OCI-M1 (cell line): ENCODE measurements at places on chromosomes 4 and X.

GRCh38 chr4:53307819-53308780, 57.8 kb downstream of the SCFD2 start:
- DNase-seq = peak; percentile 19

GRCh38 chr4:184300816-184301215, 83.1 kb upstream of the ENPP6 start:
- no peak for DNase-seq

DNA sequence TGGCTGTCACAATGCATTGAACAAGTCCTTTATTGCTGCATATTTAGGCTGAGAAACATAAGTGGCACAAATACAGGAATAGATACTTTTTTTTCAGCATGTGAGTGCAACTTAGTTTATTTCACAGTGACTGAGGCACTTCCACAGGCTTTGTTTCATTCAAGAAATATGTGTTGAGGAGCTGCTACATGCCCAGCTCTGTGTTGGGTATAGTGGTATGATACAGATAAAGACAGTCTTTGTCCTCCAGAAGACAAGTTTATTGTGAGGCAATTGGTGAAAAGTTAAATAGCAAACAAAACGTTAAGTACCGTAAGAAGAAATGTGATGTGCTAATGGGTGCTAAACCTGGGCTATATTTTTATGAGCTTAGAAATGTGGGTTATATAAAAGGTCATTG, 186.4 kb downstream of the SPRY1 start:
- no peak for DNase-seq

GRCh38 chr4:74534121-74534520, 89.2 kb downstream of the AREG start:
- DNase-seq = no peak

GRCh38 chr4:128298852-128299251, 11.2 kb upstream of the PGRMC2 start:
- no peak for DNase-seq

DNA sequence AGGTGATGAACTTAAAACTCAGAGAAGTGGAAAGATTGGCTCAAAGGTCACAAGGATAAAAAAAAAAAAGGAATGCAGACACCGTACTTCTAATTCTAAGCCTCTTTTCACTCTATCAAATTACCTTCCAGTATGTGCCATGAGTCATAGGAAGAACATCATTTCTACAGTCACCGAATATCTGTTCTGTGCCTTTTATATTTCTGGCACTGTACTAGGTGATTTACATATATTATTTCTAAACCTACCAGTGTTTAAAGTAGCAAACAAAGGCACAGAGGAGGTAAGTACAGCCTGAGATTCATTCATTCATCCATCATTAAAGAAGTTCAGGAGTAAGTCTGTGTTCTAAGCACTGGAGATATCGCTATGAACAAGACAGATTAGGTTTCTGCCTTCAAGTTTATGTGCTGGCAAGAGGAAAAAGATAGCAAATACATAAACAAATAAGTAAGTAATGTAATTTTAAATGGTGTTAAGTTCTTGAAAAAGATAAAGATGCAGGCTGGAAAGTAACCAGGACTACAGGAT, 65.3 kb downstream of the PALLD start:
- DNase-seq = no peak

DNA sequence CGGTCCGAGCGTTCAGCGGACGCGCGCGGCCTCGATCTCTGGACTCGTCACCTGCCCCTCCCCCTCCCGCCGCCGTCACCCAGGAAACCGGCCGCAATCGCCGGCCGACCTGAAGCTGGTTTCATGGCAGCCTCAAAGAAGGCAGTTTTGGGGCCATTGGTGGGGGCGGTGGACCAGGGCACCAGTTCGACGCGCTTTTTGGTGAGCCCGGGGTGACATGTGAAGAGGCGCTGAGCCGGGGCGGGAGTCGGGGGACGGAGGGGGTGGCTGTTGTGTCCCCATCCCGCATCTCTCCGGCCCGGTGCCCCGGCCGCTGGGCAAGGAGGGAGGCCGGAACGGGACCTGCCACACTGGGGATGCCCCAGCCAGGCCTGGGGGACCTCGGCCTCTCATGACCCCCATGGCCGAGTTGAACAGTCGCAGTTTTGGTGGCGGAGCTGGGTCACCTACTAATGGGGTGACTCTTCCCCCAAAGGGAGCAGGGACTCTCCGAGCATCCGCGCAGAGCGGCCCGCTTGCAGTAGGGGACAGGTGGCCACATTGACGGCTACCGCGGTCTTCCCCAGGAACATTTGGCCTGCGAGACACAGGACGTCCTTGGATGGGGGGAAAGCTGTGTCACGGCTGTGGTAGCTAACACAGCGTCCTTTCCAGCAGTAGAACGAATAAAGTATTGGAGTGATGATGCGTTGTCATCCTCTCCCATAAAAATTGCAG, at the start of gene GK:
Gene GK (plus strand): TSS at position 9 of the 717 bp plus-strand sequence. CDS start 115 bp downstream, at position 124.
- peak; percentile 37 for DNase-seq

DNA sequence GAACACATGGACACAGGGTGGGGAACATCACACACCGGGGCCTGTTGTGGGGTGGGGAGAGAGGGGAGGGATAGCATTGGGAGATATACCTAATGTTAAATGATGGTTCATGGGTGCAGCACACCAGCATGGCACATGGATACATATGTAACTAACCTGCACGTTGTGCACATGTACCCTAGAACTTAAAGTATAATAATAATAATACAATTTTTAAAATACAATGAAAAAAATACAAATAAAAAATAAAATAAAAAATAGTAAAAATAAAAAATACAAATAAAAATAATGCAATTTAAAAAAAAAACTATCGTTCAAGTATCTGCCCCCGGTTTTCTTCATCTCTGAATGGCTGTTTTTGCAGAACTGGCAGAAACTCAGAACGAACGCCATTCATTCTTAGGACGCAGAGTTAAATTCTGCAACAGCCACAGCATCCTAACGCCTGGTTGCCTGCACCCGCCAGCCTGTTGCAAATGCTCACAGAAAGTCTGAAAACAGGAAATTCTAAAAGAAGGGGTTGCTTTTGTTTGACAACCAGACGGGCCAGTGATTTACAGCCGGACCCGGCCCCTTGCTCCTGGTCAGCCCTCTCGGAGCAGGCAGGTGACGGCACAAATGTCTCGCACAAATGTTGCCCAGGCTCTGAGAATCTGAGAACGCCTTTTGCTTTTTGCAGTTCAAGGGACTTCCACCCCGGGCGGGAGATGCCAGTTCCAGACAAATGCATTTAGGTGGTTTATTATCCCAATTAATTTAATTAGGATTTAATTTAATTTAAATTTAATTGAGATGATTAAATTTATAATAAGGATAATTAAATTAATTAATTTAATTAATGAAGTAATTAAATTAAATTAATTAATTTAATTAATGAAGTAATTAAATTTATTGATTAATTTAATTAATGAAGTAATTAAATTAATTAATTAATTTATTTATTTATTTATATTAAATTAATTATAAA, 47.8 kb downstream of the CRLF2 start:
- no peak for DNase-seq
